RCC 7860 (cell line): ENCODE measurements at places on chromosomes 5 and 9.

DNA sequence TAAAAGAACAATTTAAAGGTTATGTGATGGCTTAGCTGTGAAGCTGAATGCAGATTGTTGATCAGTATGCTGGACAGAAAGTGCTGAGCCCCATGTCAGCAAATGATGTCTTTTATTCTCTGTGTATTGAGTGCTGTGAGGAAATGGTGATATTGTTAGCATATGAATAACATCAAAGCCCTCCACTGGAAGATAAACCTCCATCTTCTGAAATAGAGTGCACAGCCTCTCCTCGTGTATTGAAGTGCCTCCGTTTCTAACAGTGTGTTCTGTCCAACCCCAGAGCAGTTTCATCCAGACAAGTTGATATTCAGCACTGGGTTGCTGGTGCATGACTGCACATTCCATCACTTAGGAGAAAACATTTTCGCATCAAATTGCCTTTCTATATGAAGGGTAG lies 242.9 kb downstream of the CSNK1G3 start:
- DNase-seq: peak; percentile 18

- DNase-seq: no peak
Measured at GRCh38 chr5:150061538-150061995, 24.8 kb downstream of the CSF1R start.

GRCh38 chr5:77768978-77769377 lies 7.2 kb downstream of the TBCA start:
- DNase-seq: no peak

GRCh38 chr9:109475526-109475925 lies 22.6 kb downstream of the PTPN3 start:
- no peak for DNase-seq

- DNase-seq: no peak
Measured at GRCh38 chr9:114007991-114008666, 70.0 kb downstream of the AMBP start.

DNA sequence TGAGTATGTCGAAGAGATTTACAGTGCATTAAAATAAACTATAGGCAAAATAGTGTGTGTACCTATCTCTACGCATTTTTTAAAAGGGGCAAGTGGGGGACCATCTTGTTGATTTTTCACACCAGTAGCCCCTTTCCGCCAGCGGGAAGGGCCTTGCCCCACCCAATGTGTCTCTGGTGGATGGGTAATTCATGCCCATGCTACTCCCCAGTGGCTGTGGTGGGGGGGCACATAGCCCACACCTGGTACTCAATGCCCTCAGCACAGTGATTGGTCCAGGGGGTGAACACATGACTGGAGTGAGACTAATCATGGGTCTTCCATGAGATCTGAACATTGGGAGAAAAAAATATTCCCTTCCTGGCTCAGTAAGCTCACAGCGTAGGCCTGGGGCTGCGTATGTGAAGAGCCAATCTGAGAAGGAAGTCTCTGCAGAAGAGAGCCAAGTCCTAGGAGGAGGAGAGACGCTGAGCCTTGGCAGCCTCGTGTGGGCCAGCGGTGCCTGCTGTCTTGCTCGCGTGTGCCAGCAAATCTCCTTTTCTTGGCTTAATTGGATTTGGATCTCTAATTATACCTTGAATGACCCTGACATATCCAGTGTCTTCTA lies 103.4 kb downstream of the ADAMTS2 start:
- DNase-seq: no peak

DNA sequence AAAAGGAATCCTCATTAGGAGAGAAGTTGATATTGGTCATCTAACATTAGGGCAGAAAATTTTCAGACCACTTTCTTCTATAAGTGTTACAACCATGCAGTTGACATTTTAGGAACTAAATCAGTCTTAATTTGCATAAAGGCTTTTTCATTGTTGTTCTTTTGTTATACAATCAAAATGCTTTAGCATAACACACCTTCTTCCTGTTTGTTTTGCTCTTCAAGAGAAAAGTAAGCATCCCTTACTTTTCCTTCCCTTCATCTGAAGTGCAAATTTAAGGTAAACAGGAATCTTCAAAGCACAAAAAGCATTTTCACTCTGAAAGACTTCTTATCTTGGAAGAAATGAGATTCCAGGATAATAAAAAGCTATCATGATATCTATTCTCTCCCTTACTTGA lies 273.6 kb downstream of the PTPRD start:
- DNase-seq: no peak

DNA sequence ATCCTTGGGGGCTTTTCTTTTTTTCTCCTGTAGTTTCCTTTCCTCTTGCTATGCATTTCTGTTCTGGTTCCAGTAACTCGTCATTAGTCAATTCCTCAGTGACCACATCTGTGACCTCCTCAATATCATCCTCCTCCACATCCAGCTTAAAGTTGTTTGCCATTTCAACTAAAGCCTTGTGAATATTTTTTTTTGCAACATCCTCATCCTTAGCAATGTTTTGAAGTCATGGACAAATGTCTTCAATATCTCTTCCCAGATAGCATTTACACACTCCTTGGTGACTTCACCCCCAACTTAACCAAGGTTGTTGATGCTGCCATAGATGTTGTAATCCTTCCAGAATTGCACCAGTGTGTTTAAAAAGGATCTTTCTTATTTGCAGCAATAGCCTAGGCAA lies 14.7 kb upstream of the ADRB2 start:
- no peak for DNase-seq

GRCh38 chr5:95858023-95858461 lies 35.5 kb upstream of the GLRX start:
- peak; percentile 66 for DNase-seq

GRCh38 chr9:121675969-121676822 lies 24.8 kb downstream of the DAB2IP start:
- DNase-seq: no peak

DNA sequence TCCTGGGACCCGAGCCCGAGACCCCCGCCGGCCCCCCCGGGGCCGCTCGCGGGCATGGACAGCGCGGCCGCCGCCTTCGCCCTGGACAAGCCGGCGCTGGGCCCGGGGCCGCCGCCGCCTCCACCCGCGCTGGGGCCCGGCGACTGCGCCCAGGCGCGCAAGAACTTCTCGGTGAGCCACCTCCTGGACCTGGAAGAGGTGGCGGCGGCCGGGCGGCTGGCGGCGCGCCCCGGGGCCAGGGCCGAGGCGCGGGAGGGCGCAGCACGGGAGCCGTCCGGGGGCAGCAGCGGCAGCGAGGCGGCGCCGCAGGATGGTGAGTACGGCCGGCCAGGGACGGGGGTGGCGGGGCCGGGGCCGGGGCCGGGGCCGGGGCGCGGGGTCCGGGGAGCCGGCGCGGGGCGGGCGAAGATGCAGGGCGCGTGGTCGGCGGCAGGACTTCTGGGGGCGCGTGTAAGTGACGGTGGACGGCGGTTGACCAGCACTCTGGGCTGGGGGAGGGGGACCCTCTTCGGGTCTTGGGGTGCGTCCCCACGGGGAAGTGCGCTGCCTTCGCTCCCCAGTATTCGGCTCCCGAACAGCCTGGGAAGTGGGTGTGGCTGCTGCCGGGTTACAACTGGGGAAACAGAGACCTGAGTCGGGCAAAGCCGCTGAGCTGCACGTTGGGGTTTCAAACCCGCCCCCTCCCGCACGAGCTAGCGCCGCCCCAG lies 520 bp downstream of the PRRX2 start:
- DNase-seq: no peak

- no peak for DNase-seq
Measured at GRCh38 chr9:137160716-137161557, 8.9 kb downstream of the LRRC26 start.

GRCh38 chr9:113011911-113012381 lies at the start of gene ZNF883:
ZNF883 (minus strand) TSS chr9:113012192.
- no peak for DNase-seq

DNA sequence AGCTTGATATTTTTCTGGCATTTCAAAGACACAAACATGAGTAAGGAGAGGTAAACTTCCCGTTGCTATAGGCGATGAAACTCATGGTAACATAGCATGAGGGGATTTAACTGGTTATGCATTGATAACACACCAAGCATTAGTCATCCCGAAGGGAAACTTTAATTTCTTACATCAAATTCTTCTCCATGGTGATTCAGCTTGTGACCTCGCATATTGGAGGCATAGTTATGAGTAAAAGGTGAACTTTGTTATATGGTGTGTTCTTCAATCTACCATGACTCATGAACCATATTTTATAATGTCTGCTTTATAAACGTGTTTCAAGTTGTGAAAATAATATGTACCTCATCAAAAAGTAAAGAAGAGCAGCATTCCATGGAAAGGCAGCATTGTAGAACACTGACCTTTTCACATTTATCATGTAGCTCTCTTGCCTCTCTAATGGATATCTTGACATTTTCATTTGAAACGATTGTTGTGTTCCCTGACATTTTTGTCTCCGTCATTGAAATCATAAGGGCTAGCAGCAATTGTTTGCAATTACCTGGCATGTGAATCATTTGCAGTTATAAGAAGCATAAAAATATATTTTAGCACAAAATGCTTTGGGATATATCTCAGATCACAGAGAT lies 491.8 kb downstream of the ANXA1 start:
- DNase-seq: peak; percentile 96

GRCh38 chr5:121890297-121890858 lies 38.7 kb downstream of the FTMT start:
- no peak for DNase-seq

- no peak for DNase-seq
Measured at GRCh38 chr5:91070761-91071550, 312.2 kb downstream of the ARRDC3 start.

DNA sequence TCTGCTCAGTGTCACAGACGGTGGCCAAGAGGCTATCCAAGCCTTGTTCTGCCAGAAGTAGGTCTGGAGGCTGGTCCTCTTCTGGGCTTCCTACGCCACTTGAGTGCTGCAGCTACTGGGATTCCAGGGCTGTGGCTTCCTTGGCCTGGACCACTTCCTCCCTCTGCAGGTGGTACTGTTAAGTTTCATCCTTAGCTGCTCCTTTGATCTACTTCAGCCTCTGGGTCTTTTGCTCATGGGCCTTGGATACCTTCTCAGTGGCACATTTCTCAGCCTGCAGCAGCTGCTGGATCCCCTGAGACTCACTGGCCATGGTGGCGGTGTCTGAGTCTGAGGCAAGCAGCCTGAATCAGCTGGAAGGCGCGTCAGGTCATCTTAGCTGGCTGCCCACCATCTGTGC lies 10.3 kb downstream of the CNOT8 start:
- DNase-seq: no peak
